ENCODE measurements at places on chromosomes 1 and 21. TPM values are rescaled to one million over a fixed set of nuclear protein-coding genes. Genes with fewer than 3 reads are reported as not detected.

The KRTAP19-1 gene
- not detected for polyA plus RNA-seq

The TTC22 gene
- polyA plus RNA-seq = not detected

The CLDN17 gene
- not detected for polyA plus RNA-seq

The LGR6 gene
- polyA plus RNA-seq = 0.04 TPM

The TXNDC12 gene
- polyA plus RNA-seq = 65.6 TPM

The KRTAP19-5 gene
- polyA plus RNA-seq = not detected

The PLEKHN1 gene
- 0.59 TPM for polyA plus RNA-seq

The SPRR5 gene
- polyA plus RNA-seq = not detected

The URB2 gene
- polyA plus RNA-seq = 3.9 TPM

All from HepG2 (cell line).